Activated naive CD8-positive, alpha-beta T cell treated with anti-CD3 and anti-CD28 coated beads, Interleukin-2, amount 50 U/mL, for 16 hours (primary cell): ENCODE measurements at places on chromosomes 5 and 9.

GRCh38 chr5:99449786-99450185 lies 521.0 kb upstream of the CHD1 start:
- no peak for DNase-seq

- no peak for DNase-seq
Observed at GRCh38 chr5:67092535-67092934, 104.1 kb downstream of the CD180 start.

DNA sequence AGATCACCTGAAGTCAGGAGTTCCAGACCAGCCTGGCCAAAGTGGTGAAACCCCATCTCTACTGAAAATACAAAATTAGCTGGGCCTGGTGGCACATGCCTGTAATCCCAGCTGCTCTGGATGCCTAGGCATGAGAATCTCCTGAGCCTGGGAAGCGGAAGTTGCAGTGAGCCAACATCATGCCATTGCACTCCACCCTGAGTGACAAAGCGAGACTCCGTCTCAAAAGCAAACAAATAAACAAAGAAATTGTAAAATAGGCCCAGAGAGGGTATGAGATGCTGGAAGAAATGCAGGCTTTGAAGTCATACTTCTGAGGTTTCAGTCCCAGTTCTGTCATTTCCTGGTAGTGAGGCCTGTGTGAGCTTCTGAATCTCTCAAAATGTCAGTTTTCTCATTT lies 5.3 kb upstream of the ARHGEF37 start:
- DNase-seq, result no peak

- no peak for DNase-seq
Observed at GRCh38 chr5:34918025-34918424, 2.5 kb downstream of the BRIX1 start.

DNA sequence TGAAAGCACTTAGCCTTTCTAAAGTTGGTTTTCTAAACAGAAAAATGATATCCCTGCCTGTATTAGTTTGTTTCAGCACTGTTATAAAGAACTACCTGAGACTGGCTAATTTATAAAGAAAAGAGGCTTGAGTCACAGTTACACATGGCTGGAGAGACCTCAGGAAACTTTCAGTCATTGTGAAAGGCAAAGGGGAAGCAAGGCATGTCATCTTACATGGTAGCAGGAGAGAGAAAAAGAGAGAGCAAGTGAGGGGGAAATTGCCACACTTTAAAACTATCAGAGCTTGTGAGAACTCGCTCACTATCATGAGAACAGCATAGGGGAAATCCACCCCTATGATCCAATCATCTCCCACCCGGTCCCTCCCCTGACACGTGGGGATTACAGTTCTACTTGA lies 64.9 kb downstream of the FAM170A start:
- DNase-seq, result no peak

- no peak for DNase-seq
Observed at GRCh38 chr9:89838621-89839020, 233.8 kb downstream of the GADD45G start.

DNA sequence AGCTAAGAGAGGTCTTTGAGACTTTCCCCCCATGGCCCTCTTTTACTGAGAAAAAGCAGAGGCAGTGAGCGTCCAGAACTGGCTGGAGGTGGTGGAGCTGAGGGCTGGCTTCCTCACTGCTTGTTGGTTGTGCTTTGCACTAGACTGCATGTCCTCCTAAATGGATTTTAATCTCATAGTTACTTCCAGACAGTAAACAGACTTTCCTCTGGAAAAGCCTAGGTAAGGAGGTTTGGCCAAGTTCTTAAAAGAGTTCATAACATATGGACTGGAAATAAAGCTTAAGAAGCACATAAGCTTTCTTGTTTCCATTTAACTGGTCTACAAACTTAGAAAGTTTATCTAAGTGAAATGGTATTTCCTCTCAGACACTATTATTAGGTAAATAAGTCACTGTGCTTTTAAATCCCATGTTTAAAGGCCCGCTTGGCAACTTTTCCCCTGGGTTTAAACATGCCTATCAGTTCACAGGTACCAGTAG lies 2.0 kb downstream of the ASPN start:
- no peak for DNase-seq

DNA sequence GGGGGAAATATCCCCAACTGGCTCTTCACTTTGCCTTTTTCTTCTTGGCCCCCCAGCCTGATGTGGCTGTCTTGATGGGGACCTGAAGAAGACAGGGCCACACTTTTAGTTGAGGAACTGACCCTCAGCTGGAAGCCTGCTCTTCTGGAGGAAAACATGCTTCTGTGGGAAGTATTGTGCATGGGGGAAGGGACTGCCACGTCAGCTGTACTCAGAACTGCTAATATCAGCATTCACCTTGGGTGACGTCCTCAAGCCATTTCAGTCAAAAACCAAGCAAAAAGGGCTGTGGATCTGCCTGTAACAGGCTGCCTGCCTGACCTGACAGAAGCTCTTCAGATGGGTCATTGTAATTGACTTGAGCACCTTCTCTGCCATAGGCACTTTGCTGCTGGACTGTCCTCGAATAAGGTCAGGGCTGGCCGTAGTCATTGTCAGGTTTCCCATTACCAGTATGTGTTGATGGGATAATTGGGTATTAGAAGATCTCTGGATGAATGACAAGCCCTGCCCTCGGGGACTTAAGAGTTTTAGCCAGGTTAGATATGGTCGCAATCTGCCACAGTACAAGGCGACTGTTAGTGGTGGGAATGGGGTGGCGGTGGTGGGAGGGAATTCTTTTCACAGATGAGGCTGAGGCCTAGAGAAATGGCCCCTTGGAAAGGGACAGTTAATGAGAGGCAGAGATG lies 10.4 kb downstream of the RAI14 start:
- no peak for DNase-seq

GRCh38 chr5:104088876-104089778 lies 526.5 kb upstream of the NUDT12 start:
- no peak for DNase-seq

GRCh38 chr5:131630208-131630962 lies 4.6 kb downstream of the RAPGEF6 start:
- DNase-seq, result no peak

GRCh38 chr5:90939211-90939610 lies 380.6 kb downstream of the ADGRV1 start:
- no peak for DNase-seq

DNA sequence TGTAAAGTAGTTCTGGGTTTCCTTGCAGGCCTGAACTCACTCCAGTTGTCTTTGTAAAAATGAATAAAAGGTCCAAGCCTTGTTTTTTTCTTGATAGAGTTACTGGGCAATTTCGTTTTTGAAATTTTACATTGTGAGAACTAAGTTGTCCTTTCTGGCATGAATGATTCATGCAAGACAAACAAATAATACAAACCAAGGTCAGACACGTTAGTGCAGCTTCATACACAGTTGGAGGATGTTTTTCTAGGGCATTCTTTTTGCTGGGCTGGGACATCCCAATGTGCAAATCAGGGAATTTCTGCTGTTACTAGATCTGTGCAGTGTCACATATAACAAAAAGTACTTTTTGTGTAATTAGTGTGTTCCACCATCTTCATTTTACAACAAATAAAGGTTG lies 96.0 kb downstream of the MEGF10 start:
- DNase-seq, result no peak

DNA sequence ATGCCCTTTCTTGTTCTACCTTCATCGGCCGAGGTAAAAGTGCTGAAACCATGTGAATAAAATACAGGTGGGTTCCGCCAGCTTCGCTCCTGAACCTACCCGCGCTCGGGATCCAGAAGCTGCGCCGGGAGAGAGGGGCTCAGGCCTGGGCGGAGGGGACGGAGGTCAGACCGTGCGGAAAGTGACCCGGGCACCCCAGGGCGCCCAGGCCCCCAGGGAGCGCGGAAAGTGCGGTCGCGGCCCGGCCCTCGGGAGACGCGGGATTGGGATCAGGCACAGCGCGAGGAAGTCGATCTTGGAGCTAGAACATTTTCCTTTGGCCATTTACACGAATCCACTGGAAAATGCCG lies 329 bp downstream of the SYK start:
- no peak for DNase-seq

- DNase-seq, result no peak
Observed at GRCh38 chr5:167105941-167106340, 1185.5 kb upstream of the WWC1 start.

GRCh38 chr9:110130791-110131416 lies 77.1 kb downstream of the C9orf152 start:
- no peak for DNase-seq

GRCh38 chr9:70551801-70552200 lies 137.3 kb upstream of the KLF9 start:
- DNase-seq, result no peak

DNA sequence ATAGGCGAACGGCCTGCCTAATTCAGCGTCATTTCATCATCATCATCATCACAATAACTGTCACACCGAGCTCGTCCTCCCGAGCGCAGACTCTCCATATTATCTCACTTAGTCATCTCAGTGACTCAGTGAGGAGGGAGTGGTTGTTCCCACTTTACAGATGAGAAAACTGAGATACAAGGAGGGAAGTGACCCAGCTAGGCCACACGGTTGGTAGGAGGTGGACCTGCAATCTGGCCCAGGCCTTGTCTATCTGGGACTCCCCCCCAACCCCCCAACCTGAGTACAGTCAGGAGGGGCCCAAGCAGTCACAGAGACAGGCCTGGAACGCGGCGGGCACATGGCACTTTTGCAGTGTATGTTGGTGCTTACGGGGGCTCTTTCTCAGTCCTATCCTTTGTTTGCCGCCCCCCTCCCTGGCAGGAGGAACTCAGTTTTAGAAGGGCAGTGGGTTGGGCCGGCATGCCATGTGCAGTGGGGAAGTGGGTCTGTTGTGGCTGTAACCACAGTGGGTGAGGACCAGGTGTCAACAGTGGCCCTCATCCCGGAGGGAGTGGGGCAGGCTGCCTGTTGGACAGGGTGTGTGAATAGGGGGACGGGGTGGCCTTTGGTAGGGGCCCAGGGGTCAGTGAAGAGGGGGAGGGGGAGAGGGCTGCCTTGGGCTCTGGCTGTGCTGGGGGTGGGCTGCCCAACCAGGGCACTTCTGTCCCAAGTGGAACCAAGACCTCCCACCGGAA lies 1.7 kb upstream of the RXRA start:
- no peak for DNase-seq

GRCh38 chr9:621201-621855 lies 220.2 kb upstream of the DMRT1 start:
- no peak for DNase-seq

GRCh38 chr5:128224336-128224735 lies 140.8 kb downstream of the SLC12A2 start:
- DNase-seq, result no peak

DNA sequence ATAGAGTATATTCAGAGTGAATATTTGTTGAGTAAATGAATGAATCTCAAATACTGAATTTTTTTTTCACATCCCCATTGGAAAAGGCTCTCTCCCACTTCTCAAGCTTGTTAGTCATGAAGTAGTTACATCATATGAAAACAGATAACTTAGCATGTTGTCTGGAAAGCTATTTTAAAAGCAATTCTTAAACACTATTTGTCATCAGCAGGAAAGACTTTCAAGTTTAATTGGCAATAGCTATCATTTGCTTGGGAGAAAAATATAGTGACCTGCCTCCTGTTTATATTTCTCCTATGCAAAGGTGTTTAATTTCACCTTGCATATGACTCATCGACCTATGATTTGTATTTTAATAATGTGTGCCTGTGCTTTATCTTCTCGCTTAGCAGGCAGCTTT lies 499.8 kb upstream of the GRIA1 start:
- DNase-seq, result no peak

DNA sequence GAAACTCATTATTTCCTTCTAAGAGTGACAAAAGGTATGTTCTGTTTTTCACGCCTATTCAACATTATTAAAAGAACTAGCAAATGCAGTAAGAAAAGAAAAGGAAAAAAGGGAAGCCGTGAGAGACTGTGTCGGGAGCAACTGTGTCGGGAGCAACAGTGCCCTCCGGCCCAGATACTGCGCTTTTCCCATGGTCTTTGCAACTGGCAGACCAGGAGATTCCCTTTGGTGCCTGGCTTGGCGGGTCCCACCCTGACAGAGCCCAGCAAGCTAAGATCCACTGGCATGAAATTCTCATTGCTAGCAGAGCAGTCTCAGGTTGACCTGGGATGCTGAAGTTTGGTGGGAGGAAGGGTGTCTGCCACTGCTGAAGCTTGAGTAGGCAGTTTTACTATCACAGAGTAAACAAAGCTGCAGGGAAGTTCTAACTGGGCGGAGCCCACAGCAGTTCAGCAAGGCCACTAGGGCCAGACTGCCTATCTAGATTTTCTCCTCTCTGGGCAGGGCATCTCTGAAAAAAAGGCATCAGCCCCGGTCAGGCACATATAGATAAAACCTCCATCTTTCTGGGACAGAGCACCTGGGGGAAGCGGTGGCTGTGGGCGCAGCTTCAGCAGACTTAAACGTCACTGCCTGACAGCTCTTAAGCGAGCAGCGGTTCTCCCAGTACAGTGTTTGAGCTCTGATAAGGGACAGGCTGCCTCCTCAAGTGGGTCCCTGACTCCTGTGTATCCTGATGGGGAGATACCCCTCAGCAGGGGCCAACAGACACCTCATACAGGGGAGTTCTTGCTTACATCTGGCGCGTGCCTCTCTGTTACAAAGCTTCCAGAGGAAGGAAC lies 1237.4 kb upstream of the CDH18 start:
- no peak for DNase-seq

- DNase-seq, result no peak
Observed at GRCh38 chr9:7097785-7098752, 340.3 kb downstream of the KDM4C start.

GRCh38 chr9:130658893-130659698 lies 5.3 kb upstream of the PRDM12 start:
- DNase-seq, result no peak

DNA sequence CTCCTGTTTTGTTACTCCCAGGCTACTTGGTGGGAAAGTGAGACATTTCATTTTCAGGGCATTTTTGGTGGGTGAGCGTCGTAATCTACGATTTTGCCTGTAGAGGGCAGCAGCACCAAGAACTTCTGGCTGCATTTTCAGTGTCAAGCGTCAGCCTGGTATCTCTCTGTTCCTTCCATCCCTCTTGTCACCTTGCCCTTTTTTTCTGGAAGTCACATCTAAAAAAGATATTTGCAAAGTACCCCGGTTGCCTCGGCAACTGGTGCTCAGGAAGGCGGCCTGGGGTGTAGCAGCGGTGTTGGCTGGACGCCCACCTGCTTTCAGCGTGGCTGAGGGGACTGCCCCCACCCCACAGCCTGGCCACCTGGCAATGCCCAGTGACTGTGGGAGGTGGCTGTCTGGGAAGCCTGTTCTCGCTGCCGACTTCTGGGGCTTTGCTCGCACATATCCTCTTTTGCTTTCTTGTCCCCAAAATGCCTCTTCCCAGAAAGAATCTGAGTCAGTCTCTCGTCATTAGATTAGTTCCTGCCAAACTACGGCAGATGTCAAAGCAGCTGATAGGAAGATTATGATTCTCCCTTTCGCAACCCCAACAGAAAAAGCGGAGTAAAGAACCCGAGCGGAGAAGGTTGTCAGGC lies 84.5 kb downstream of the ACER2 start:
- no peak for DNase-seq

GRCh38 chr5:74446725-74447241 lies 193.7 kb downstream of the ENC1 start:
- no peak for DNase-seq

DNA sequence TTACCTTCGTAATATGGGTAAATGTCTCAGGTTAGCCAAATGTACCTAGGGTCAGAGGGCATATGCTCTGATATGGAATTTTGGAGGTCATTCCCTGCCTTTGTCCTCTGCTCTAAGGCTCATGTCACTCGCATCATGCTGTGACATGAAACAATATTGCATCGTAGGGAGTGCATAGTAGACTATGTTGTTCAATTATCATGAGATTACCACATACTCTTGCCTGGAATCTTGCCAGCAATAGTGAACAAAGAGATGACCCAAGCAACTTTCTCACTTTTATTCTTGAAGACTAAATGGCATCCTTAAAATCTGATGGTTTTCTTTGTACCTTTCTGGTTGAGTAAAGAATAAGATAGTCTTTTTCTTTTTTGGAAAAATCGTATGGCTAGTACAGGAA lies 27.6 kb downstream of the ZNF462 start:
- DNase-seq, result no peak

- no peak for DNase-seq
Observed at GRCh38 chr5:14443671-14444093, 137.9 kb upstream of the OTULINL start.
